ENCODE measurements at places on chromosomes 4 and X. TPM values are rescaled to one million over a fixed set of nuclear protein-coding genes. Genes with fewer than 3 reads are reported as not detected.

Gene ATP5ME
- 224 TPM for total RNA-seq

Gene TRIML2
- total RNA-seq, result not detected

- H3K4me1 ChIP-seq, result no peaks in the 10 kb centered on the region
- no peaks in the 10 kb centered on the region for H3K27me3 ChIP-seq
- no peak overlapping the region for H3K27ac ChIP-seq
- no peak for DNase-seq
- H3K36me3 ChIP-seq, result no peaks in the 10 kb centered on the region
Observed at GRCh38 chrX:135688137-135688536, 25.3 kb upstream of the CT45A1 start.

DNA sequence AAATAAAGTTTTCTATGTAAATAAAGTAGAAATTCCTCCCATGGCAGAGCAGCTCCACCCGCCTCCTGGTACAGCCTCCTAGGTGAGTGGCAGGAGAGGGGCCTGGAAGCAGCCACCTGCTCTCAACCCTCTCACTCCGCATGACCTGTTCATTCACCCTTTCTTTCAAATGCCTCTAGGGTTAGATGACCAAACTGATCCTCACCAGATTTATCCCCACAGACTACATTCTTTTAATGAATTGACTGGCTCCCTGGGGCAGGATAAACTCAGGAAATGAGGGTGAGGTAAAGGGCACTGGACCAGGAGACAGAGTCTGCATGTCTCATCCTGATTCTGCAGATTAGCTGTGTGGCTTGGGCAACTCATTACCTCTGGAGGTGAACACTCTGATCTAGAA is 32.6 kb upstream of the NKX6-1 start:
- H3K4me3 ChIP-seq, result no peak overlapping the region
- DNase-seq, result no peak
- H3K36me3 ChIP-seq, result no peaks in the 10 kb centered on the region
- H3K4me1 ChIP-seq, result no peaks in the 10 kb centered on the region
- no peak overlapping the region for H3K27ac ChIP-seq

GRCh38 chr4:18057821-18058533 is 36.4 kb upstream of the LCORL start:
- peaks cover 6% of the 10 kb centered on the region for H3K4me1 ChIP-seq
- H3K27me3 ChIP-seq, result peaks cover 25% of the 10 kb centered on the region
- DNase-seq, result no peak
- peaks cover 8% of the 10 kb centered on the region for H3K36me3 ChIP-seq
- H3K27ac ChIP-seq, result peak overlapping the region; percentile 12

- peak overlapping the region; percentile 7 for H3K27ac ChIP-seq
- H3K4me1 ChIP-seq, result peaks cover 25% of the 10 kb centered on the region
- peaks cover 4% of the 10 kb centered on the region for H3K27me3 ChIP-seq
- peak overlapping the region; percentile 17 for H3K4me3 ChIP-seq
Observed at GRCh38 chr4:159178979-159179969, 76.4 kb downstream of the RAPGEF2 start.
